Gastrocnemius medialis (tissue), 4 donors: ENCODE measurements at places on chromosomes 5 and 9. TPM values are rescaled to one million over a fixed set of nuclear protein-coding genes. Genes with fewer than 3 reads are reported as not detected.

PCDHGA1 gene
- 0.71 TPM for total RNA-seq

DDX4 gene
- not detected for total RNA-seq

LRRC19 gene
- not detected for total RNA-seq

BTNL8 gene
- 0.59 TPM for total RNA-seq
